ENCODE measurements at places on chromosomes 12 and 14.
A peak's percentile ranks its signal among the peaks of the same experiment; 100 is the strongest.

- DNase-seq: peak; percentile 53
Observed at GRCh38 chr12:132761032-132761920, at the start of gene ANKLE2. Gene ANKLE2 (minus strand): TSS chr12:132761832. CDS start chr12:132761798, 34 bp downstream.

DNA sequence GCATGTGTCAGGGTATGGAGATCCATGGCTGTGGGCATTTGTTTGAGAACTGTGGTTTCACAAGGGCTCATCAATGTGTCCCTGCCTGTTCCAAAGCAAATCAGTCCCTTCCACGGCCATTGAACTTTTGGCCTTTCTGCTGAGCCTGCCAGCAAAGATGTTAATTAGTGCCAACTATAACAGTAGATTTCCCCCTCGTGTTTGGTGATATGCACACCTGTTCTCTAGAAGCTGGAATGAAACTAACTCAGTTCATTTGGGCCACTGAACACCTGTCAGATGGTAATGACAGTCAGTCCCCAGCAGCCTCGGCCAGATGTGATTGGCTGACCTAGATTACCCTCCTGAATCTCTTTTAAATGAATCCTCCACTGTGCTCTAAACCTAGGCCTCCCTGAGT, 43.2 kb downstream of the IRAK3 start:
- DNase-seq: no peak

- no peak for DNase-seq
Observed at GRCh38 chr14:94122438-94122837, 7.0 kb downstream of the IFI27L2 start.

GRCh38 chr12:115916910-115917668, 360.4 kb downstream of the MED13L start:
- DNase-seq: peak; percentile 71

DNA sequence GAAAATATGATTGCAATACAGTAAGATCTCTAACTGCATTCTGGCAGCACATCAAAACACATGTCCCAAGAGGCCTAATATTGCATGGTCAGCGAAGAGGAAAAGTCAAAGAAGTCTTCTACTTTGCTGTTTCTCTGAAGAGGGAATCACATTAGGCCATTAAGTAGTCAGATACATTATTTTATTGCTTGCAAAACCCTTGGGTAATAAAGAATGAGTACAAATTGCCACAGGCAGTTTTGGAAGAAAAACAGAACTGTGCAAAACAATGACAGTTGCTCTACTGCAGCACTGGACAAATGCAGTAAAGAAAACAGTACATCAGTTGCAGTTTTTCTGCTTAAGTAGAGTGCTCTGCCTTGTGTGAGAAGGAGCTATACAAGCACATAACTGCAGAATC, 211.9 kb downstream of the MED13L start:
- no peak for DNase-seq

- DNase-seq: no peak
Observed at GRCh38 chr12:106287364-106287763, 15.2 kb upstream of the TCP11L2 start.

DNA sequence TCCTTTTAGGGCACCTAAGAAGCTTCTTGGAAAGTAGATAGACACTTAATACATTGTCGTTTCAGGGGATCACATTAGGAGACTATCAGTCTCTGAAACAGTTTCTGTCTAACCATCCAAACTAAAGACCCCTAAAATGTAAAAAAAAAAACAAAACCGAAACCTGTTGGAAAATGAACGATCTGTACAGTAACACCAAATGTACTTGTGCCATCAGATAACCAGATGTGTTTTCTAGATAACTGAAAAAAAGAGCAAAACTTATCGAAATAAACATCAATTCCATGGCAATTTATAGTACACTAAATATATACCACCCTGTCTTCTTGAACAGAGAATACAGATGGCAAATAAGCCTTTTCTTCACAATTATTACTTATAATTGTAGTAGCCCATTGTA, 2.1 kb downstream of the LDHB start:
- DNase-seq: no peak

GRCh38 chr14:102252834-102253801, 51.8 kb downstream of the MOK start:
- DNase-seq: no peak

- no peak for DNase-seq
Observed at GRCh38 chr14:67773844-67774377, 42.5 kb downstream of the ZFYVE26 start.

DNA sequence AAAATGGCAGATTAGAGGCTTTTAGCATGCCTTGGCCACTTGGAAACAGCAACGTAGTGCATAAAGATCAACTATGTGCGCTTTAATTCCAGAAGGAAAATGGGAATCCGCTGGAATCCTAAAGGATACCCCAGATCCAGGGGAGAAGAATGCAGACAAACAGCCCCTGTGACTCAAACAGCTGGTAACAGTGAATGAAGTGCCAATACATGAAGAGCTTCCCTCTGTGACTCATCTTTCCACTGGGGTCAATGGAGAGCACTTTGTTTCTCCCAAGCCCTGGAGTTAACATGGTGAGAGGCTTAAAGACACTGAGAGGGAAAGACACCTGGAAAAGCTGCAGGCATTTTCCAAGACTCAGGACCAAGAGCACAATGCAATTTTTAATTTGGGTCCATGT, 263.1 kb downstream of the CEP128 start:
- DNase-seq: no peak

Measured in activated T-cell treated with anti-CD3 and anti-CD28 coated beads for 4 hours (primary cell).